ENCODE measurements at places on chromosomes 13 and 19.

DNA sequence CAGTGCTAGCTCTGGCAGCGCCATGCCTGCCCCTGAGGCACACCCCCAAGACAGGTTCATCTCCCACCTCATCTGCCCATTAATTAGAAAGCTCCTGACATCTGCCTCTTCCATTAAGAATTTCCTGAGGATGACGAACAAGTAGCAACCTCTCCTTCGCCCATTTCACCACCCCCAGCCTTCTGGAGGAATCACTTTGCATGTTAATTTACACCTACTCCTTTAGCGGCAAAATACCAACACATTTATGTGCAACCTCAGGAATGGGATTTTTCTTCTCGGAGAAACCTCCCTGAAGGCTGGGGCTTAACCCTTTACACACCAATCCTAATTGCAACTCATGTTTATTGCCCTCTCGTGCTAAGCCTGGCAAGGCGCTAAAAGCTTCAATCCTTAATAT lies 13.8 kb downstream of the SLC7A1 start:
- DNase-seq, result no peak

DNA sequence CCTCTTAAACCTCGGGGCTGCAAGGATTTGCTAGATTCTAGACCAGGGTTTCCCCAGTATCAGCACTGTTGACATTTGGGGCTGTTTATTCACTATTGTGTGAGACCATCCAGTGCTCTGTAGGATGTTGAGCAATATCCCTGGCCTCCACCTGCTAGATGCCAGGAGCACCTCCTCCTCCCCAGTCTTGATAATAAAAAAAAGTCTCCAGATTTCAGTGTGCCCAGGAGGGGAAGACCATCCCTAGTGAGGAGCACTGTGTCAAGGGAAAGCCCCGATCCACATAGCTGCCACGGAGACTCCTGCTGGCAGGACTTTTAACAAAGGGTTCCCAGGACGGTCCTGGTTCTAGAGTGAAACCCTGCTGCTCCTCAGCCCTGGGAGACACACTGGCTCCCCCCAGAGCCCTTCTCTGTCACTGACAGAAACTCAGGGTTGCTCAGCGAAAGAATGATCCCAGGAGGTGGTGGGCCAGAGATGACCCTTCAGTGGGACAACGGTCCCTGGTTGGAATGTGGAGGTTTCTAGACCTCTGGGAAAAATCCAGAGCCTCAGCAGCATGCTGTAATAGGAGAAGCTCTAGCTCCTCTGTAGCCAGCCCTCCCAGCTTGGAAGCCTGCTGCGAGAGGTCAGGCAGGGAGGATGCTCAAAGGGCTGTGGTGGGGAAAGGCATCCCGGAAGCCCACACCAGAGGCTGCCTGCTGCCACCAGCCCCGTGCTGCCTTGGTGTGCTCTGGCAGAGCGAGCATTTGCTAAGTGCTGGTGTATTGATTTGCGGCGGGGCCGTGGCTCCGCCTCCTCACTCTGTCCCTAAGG lies 20.3 kb downstream of the LYL1 start:
- DNase-seq, result no peak

DNA sequence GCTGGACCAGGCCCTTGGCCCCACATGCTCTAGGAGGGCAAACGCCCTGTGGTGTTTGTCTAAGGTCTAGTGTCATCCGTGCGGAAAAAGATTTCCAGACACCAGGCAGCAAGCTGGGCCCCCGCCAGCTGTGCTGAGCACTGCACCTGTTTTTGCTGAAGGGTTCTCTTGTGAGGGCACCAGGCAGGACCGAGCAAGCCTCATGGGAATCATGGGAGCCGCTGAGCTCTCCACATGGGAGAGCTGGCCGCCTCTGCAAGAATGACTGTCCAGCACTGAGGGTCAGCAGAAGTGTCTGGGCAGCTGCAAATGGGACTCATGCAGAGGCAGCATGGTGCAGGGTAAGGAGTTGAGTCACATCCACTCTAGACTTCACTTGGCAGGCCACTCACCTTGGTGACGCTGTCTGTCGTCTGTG lies 12.0 kb downstream of the B3GNT8 start:
- DNase-seq, result no peak

DNA sequence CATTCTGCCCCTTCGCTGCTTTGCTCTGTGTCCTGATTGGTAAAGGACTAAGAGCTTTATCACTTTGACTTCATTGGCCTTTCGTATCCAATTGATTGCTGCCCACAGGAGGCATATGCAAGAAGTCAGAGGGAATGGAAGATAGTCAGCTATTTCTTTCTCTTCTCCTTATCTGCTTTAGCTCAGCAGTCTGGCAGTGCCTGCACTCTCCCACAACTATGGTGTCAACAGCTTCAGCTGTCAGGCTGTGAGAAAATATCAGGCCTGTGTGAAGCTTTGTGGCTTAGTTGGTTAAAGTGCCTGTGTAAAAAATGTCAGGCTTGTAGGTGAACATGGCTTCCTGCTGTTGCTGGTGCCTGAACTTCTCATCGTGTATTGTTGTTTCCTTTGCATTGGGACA lies 243.0 kb downstream of the PCDH17 start:
- no peak for DNase-seq

GRCh38 chr13:99191900-99192399 lies 8.7 kb upstream of the UBAC2 start:
- no peak for DNase-seq

GRCh38 chr13:23462815-23463559 lies 29.5 kb upstream of the SACS start:
- no peak for DNase-seq

GRCh38 chr13:108325863-108326262 lies 56.3 kb downstream of the TNFSF13B start:
- DNase-seq, result no peak

DNA sequence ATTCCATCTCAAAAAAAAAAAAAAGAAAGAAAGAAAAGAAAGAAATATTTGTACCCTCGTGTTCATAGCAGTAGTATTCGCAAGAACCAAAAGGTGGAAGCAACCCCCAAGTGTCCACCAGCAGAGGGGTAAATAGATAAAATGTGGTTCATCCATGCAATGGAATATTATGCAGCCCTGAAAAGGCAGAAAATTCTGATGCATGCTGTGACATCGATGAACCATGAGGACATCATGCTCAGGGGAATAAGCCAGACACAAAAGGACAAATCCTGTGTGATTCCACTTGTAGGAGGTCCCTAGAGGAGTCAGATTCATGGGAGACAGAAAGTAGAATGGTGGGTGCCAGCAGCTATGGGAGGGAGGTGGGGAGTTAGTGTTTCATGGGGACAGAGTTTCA lies 6.4 kb upstream of the LRRC8E start:
- no peak for DNase-seq

- no peak for DNase-seq
Observed at GRCh38 chr19:41990615-41991014, 3.4 kb downstream of the ATP1A3 start.

DNA sequence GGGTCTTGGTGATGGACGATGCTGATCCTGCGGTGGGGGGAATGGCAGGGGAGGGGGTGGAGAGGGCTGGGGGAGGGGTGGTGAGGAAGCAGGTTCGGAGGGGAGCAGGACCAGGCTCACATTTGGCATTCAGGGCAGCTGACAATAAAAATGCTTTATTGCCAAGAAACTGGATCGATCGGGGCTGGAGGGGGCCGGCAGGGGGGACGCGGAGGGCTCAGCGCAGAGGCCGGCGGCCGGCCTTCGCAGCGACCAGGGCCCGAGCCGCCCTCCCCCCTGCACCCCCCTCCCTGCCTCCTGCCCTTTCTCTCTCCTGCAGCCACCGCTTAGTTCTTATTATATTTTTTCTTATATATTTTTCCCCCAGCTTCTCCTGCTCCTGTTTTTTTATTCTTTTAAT lies 18.1 kb upstream of the POU2F2 start:
- DNase-seq, result no peak

GRCh38 chr19:58581227-58582141 lies 8.3 kb upstream of the MZF1 start:
- peak; percentile 88 for DNase-seq

DNA sequence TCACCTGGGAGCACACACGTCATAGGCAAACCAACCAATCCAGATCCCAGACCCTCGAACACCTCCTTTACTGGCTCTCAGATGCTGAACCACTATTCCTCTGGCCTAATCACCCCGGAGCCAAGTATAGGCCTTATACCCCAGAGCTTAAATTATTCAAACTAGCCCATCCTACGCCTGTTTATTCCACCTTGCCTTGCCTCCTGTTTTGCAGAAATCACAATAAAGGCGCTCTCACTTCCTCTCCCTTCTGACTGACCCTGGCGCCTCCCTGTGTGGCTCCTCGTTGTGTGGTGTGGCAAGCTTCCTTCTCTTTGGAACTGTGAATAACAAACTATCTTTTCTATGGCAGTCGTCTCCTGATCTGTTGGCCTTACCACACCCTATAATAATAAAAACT lies 354.9 kb downstream of the ENOX1 start:
- no peak for DNase-seq

DNA sequence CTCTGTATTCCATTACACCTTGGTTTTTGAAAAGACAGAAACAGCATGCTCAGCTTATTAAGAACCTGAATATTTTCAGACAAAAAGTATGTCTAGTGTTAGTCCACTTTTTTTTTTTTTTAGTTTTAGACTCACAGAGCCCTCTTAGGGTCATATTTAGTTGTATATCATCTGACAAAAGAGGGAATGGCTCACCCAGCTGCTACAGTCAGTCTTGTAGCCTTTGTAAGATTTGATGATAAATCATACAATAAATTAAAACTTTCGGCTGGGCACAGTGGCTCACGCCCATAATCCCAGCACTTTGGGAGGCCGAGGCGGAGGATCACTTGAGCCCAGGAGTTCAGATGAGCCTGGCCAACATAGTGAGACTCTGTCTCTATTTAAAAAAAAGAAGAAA lies 43.7 kb upstream of the LDLR start:
- DNase-seq, result no peak

GRCh38 chr13:73235385-73235784 lies 176.6 kb downstream of the KLF5 start:
- no peak for DNase-seq

- peak; percentile 96 for DNase-seq
Observed at GRCh38 chr19:14472202-14472938, 2.8 kb downstream of the PTGER1 start.

DNA sequence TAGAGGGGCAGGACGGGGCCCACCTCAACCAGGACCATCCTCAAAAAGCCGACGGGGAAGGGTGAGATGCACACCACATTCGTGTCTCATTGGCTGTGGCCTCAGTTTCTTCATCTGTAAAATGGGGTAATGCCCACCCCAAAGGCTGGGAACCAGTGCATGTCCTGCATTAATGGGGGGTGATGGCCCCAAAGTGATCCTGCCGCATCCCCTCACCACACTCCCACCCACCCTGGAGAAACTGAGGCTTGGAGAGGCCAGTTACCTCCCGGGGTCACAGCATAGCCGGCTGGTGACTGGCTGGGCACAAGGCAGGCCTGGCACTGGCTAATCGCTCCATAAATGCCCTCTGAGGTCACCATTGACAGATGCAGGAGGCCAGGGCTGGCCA lies 640 bp upstream of the MIDN start:
- DNase-seq, result no peak

DNA sequence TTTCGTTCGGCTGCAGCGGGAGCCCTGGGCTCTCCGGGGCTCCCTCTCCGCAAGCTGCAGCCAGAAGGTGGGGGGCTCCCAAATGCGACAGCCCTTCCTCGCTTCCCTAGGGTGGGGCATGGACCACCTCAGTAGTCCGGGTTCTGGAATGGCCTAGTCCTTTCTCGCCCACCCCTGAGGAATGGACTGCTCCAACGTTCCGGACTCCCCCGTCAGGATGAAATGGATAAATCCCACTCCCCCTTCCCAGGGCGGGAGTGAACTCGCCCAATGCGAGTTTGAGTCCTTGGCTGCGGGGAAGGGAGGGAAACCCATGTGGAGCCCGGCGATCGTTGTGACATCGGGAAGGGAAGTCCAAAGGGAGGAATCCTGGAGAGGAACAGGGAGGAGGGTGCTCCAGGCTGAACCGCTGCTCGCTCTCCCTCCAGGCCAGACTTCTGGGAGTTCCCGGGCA lies 5.5 kb downstream of the HRC start:
- DNase-seq, result no peak

DNA sequence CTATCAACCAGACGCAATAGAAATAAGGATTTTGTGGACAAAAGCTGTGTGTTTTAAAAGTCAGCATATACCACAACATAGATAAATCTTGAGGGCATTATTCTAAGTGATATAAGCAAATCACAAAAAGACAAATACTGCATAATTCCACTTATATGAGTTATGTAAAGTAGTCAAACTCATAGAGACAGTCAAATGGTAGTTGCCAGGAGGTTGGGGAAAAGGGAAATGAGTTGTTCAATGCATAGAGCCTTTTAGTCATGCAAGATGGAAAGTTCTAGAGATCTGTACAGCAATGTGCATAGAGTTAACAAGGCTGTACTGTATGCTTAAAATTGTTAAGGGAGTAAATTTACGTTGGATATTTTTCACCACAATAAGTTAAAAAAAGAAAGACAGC lies 244.7 kb downstream of the DCT start:
- no peak for DNase-seq

DNA sequence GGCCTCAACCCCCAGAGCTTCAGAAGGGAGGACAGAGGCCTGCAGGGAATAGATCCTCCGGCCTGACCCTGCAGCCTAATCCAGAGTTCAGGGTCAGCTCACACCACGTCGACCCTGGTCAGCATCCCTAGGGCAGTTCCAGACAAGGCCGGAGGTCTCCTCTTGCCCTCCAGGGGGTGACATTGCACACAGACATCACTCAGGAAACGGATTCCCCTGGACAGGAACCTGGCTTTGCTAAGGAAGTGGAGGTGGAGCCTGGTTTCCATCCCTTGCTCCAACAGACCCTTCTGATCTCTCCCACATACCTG lies 969 bp upstream of the CEACAM5 start:
- DNase-seq, result no peak

DNA sequence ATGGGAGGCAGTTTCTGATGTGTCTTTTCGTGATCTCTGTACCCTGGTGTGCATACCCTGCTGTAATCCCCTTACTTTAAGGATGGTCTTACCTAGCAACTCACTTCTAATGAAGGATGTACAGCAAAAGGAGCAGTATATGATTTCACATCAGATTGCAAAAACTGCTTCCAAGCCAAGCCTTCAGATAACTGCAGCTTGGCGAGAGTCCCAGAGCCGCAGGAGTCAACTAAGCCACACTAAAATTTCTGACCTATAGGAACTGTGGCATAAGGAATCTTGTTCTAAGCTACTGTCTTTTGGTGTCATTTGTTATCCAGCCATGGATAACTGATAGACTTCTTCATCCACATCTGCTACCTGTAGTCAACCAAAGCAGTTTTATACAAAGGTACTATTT lies 496.7 kb downstream of the GPC6 start:
- DNase-seq, result no peak

DNA sequence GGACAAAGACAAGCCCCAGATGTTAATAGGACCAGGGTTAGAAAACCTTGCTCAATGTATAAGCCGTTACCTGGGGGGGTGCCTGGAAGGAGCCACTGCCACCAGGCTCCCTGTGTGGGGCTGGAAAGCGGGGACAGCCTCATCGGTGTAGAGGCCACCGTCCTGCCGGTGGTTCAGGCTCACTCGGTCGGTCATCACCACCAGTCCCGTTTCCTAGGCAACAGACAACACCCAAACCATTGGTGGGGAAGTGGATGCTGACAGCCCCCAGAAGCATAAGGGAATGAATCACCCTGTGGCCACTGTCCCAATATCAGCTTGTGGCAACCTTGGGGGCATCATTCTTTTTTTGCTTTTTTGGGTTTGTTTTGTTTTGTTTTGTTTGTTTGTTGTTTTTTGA lies 55.8 kb downstream of the CPAMD8 start:
- DNase-seq, result no peak
